CD4-positive, alpha-beta memory T cell (primary cell): ENCODE measurements at places on chromosomes 4 and X.

DNA sequence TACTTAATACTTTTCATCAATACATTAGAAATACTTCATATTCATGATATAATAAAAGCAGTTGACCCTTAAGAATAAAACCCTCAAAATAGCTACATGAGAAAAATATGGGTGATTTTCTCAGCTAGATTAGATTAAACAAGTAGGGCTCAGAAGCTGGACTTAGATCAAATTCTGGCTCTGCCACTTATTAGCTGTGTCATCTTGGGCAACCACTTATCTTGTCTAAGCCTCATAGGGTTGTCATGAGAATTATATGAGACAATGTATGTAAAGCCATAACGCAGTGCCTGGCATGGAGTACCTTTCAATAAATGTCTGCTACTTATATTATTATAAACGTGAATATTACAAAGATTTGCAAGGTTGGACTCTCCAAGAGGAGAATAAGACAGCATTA, 84.3 kb upstream of the PGRMC2 start:
- no peak for DNase-seq

DNA sequence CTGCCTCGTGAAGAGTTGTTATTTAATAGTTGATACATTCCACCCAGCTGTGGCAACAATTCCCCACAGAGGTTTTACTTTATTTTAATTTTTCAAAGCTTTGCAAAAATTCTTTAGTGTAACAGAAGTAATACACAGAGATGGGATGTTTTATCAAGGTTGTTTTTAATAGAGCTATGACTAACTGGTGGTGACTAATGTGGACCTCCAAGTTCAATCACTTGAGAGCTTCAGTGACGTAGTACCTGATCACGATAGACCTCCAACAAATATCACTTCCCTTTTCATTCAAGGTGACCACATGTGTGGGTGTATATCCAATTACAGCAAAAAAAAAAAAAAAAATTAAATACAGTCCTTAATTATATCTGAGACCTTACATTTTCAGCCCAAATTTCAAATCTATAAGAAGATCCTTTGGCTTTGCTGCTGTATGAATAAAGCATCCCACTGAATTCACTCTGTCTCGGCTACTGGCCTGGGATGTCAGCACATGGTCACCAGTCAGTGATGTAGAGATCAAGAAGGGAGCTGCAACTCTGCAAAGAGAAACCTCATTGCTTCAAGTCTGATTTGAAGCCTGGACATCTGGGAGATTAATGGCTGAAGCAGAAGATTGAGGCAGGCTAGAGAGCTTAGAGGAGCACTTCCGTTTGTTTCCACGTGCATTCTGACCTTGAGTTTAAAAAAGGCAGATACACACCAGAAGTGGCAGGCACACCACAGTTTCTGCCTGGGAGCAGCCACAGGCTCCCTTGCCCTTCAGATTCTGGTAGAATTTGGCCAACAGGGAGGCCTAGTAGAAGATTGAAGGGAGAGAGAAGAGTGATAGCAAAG, 345.9 kb upstream of the NOCT start:
- DNase-seq: no peak

DNA sequence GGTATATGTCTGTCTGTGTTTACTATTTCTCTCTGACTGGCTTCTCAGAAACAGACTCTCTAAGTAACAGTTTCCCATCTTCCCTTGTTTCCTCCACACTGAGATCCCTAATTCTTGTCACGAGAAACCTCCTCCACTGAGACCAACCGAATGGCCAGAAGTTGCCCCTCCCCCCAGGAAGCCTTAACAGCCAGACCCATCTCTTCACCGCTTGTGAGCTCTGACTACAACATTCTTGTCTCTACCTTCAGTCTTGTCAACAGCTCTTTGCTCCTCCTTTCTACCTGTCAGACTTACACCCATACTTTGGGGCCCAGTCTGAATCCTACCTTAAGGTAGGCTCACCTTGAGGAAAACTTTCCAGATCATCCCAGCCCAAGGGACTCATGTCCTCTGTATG, 90.8 kb downstream of the NHSL2 start:
- no peak for DNase-seq

DNA sequence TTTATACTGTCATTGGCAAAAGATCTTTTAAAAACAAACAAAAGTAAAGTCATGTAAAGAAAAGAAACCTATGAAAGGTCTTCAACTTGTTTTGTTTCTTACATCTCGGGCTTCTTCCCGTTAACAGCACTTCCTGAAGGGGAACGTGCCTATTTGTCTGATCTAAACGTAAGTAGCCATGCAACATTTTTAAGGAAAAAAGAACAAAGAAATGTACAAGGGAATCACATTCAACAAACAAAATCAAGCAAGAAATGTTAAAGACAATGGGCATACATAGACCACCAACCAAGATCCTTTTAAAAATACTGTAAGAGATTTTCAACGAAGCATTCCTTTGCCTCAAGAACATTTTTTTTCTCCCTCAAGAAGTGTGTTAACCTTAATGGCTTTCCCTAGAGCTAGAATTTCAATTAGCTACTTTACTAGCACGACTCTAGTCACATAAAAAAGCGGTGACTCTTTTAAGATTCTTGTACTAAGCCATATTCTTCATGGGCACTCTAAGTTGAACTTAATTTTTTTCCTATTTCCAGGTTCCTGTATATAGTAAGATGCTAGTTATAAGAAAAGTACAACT, 112.0 kb upstream of the TTC29 start:
- DNase-seq: peak; percentile 7

DNA sequence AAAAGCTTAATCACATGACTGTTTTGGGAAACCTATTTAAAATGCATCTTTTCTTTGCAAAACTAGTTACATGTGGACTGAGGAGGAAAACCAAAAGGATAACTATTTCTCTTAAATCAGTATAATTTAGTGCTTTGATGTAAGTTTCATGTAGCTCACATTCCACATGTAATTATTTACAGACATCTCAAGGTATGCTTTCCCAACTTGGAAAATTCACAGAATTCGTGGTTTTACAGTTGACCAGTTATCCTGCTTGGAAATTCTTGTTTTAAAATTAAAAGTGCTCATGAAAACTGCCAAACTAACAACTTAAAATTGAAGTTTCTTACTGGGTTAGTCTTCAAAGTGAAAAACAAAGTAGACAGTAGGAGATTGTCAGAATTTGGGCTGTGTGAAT, 52.4 kb downstream of the EDNRA start:
- no peak for DNase-seq

- no peak for DNase-seq
Measured at GRCh38 chr4:176874721-176875445, 82.2 kb upstream of the VEGFC start.

DNA sequence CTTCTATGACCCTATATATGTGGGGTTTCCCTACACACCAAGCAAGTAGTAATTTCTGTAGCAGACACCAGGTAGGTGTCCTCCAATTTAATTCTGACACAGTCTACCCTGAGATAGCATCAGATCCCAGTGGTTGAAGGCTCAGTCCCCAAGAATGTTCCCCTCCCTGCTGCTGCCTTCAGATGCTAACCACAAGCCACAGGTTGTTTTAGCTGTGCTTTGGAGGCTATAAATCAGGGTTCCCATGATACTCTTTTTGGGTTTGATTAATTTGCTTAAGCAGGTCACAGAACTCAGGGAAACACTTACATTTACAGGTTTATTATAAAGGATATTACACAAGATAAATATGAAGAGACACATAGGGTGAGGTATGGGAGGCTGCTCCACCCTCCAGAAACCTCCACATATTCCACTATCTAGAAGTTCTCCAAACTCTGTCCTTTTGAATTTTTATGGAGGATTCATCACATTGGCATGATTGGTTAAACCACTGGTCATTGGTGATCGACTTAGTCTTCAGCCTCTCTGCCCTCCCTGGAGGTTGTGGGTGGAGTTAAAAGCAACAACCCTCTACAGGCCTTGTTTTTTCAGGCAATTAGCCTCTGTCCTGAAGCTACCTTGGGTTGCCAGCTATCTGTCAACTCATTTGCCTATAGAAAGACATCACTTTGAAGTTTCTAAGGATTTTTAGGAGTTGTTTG, 50.8 kb downstream of the GRIA2 start:
- no peak for DNase-seq

GRCh38 chr4:153332936-153333335, 11.6 kb upstream of the MND1 start:
- no peak for DNase-seq

GRCh38 chr4:17097362-17097761, 198.9 kb upstream of the LDB2 start:
- DNase-seq: no peak

- no peak for DNase-seq
Measured at GRCh38 chr4:99252746-99253145, 33.7 kb upstream of the ADH6 start.

- DNase-seq: no peak
Measured at GRCh38 chr4:183905081-183905592, at the start of gene STOX2. Gene STOX2, plus strand, starts transcription at chr4:183905307. Its CDS starts 1,484 bp downstream, at chr4:183906791.

GRCh38 chr4:114864060-114864459, 249.4 kb downstream of the NDST4 start:
- DNase-seq: no peak

DNA sequence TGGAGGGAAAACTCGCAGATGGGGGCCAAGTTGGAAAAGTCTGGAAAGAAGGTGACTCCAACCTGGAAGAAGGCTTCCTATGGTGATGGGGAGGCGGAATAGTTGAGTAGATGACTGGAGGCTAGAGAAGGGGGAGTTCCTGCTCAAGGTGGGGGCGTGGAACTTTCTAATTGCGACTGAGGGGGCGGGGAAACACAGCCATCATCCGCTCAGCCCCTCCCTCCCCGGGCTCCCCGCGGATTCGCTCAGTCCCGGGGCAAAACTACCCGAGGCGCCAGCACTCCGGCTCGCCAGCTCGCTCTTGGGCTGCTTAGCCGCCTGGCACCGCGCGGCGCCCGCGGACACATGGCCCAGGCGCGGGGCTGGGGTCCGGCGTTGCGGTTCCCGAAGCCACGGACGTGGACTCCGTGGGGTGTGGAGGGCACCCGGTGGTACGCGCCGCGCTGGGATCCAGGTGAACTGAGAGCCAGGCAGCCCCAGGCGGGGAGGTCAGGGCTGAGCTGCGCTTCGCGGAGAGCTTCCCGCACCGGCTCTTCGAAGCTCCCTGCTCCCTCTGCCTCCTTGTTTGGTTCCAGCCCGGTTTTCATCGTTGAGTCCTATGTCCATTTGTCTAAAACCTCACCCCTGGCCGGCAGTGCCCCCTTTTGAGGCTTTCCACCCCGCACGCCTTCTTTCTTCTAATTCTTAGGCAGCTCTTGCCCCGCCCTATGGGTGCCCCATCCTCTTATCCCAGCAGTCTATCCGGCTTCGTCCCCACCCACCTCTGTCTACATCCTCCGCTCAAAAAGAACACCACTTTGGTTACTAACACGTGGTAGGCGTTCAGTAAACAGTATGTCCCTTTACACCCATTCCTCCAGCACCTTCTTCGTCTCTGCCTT, 38.9 kb downstream of the STARD8 start:
- DNase-seq: peak; percentile 14

DNA sequence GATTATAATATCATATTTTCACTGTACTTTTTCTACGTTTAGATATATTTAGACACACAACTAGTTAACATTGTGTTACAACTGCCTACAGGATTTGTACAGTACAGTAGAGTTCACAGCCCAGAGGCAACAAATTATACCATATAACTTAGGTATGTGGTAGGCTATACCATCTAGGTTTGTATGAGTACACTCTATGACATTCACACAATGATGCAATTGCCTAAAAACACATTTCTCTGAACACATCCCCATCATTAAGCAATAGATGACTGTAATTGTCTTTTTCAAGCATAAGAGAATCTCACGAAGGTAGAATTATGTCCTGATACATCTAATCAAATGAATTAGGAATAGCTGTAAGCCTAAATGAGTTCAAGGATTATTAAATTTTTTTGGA, 12.3 kb upstream of the TIGD2 start:
- DNase-seq: no peak

GRCh38 chr4:152256996-152257395, 278.9 kb downstream of the FBXW7 start:
- DNase-seq: no peak

DNA sequence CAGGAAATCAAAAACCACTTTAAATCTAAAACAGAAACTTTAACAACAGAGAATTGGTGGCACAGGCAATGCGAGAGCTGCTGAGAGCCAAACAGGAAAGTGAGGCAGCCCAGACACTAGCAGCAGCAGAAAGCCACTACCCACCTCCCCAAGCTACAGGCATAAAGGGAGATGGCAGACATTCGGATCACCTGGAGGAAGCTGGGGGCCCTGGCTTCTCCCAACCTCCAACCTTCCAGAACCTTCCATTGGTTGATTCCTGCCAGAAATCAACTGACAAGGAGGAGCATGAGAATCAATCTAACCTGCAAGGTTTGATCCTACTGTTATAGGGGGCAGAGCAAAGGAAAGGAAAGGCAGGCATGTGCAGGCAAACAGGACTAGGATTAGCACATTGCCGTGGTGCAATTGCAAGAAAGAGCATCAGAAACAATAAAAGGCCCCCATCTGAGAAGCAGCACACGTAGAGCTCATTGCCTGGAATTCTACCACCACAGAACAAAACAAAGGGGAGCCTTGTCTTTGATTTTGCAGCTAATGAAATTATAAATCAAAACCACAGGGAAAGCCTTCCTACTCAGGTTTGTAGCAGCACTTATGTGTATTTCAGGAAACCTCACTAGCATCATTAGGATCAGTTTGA, 427.3 kb upstream of the RASGEF1B start:
- DNase-seq: no peak

GRCh38 chr4:156388826-156389225, 435.2 kb upstream of the CTSO start:
- no peak for DNase-seq

DNA sequence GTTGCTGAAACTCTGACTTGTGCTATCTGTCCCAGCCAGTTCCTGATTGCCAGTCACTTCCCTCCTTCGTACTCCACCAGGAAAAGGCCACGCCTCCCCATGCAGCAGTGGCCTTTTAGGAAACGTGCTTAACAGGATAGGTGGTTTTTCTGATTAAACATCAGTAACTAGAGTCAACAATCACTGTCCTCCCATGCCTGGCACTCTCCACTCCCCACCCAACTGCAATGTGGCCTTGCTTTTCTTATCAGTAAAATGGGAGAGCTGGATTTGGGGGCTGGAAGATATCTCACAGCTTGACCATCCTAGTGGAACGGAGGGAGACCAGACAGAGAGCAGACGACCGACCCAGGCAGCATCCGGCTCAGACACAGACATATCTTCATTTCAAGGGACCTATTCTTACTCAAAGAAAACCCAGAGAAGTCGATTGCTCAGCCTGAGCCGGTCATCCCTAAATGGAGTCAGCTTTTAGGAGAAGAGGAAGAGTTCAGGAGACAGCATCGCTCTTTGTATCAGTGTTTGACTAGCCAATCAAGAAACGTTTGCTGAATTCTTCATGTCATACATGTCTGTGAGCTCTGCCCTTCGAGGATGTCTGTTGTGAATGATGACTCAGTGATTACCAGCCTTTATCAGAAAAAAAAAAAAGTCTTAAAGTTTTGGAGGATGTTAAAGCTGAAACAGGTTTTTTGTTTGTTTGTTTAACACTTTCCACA, 12.7 kb upstream of the UBA6 start:
- DNase-seq: no peak

GRCh38 chr4:138658518-138658917, 357.1 kb upstream of the NOCT start:
- no peak for DNase-seq

DNA sequence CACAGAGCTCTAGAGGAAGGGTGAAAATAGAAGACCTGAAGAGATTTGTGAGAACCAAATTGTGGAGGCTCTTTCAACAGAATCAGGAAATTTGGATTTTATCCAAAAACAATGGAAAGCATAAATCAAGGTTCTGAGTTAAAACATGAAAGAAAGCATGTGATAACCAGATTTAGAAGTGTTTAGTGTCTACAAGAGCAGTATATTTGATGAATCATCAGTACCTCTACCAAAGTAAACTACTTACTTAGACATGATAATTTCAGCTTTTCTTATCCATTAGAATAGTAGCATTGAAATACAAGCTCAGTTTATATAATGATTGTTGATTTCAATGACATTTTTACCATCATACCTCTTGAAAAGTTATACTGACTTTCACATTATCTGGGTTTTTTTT, 25.9 kb upstream of the INTU start:
- DNase-seq: no peak
